ENCODE measurements at places on chromosomes 7 and 10. TPM values are rescaled to one million over a fixed set of nuclear protein-coding genes. Genes with fewer than 3 reads are reported as not detected.

- no peak for DNase-seq
These were observed 72.7 kb downstream of the SLC37A3 start for GRCh38 chr7:140325600-140325999.

DNA sequence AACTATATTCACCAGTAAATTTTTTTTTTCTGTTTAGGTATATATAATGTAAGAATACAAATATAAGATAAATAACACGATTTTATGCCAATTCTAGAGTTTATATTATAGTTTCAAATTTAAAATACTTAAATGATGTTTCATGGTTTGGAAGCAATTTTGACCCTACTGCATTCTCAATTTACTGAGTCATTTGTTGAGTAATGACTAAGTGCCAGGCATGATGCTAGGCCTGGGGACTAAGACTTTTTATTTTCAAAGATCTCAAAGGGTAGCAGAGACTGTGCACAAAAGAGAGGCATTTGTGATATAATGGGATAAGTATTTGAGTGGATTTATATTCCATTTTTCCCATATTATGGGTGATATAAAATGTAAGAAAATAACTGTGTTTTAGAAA is 78.9 kb upstream of the SMIM30 start:
- no peak for DNase-seq

DNA sequence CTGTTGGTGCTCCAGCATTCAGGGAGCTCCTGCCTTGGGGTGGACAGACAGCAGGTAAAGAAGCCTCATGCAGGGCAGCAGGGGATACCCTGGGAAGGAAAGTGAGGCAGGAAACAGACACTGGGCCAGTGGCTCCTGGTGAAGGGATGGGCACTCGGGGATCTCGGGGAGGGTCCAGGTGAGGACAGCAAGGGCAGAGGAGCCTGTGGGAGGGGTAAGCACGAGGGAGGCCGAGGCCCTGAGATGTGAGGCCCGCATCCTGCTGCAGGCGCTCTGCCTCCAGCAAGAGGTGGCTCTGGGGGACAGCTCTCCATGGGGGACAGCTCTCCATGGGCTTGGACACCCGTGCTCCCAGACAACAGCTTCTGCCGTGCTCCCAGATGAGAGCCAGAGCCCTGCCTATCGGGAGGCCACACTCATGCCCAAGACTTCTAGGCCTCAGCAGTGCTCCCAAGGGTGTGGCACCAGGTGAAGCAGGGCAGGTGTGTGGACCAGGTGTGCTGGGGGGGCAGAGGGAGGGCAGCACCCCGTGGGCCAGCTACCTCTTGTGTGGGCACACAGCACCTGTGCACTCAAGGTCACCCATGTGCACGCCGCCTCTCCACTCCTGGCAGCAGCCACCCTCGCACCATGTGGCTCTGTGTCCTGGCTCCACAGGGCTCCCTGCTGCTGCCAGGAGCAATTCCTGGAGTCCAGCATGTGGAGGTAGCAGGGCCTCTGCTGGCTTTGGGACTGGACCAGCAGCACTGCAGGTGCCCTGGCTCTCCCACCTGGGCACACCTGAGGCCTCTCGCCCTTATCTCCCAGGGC is 93.6 kb upstream of the INSIG1 start:
- DNase-seq, result no peak

GRCh38 chr10:29966269-29966668 is 93.1 kb downstream of the JCAD start:
- no peak for DNase-seq

- no peak for DNase-seq
These were observed 401.4 kb downstream of the TNS3 start for GRCh38 chr7:47180516-47180826.

DNA sequence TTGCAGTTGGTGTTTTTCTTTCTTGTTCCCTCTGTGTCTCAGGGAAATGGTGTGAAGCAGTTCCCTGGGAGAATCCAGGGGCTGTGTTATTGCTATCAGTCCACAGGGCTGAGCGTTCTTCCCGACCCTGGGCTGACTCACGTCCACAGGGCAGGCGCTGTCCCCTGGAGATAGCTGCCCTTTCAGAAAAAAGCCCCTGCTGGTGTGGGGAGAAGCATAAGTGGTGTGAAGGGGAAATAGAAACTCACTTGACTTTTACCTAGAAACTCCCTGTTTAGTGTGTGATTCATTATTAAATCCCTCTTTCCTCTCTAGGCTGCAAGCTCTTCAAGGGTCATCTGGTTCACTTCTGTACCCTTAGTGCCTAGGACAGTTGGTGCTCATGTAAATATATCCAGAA is 63.3 kb upstream of the SMNDC1 start:
- DNase-seq, result no peak

GRCh38 chr7:130951303-130951975 is 217.4 kb upstream of the KLF14 start:
- no peak for DNase-seq

GRCh38 chr10:84427903-84428650 is 99.7 kb downstream of the CCSER2 start:
- no peak for DNase-seq

- no peak for DNase-seq
These were observed 314.7 kb upstream of the ZNF32 start for GRCh38 chr10:43963379-43963778.

DNA sequence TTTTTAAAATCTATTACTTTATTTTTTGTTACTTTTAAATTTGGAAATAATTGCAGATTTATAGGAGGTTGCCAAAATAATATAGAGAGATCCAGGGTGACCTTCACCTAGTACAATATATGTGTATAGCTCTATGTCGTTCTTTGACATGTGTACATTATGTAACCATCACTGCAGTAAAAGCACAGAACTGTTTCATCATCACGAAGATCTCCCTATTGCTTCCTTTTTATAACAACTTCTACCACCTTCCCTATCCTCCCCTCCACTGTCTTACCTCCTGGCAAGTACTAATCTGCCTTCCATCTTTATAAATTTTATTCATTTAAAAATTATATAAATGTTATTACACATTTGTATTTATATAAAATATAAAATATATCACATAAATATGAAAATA is 251.0 kb downstream of the AUTS2 start:
- DNase-seq, result no peak

DNA sequence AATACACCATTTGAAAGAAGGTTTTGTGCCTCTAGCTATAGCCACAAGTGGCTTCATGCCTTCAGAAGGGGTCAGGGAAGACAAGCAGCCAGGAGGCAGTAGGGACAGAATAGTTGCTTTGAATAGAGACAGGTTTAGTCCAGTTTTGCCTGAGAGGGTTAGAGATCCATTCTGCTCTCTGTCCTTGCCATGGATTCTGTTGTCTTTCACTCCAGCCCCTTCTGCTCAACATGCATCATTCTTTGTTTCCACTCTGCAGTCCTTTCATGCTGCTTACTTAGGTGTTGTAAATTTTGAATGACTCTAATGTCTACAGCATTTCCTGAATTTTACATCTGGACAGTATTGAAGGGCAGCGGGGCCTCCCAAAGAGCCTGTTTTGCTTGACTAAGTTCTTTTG is 60.3 kb downstream of the CNTNAP2 start:
- DNase-seq, result no peak

- no peak for DNase-seq
These were observed 2.6 kb downstream of the VWC2 start for GRCh38 chr7:49775949-49776443.

DNA sequence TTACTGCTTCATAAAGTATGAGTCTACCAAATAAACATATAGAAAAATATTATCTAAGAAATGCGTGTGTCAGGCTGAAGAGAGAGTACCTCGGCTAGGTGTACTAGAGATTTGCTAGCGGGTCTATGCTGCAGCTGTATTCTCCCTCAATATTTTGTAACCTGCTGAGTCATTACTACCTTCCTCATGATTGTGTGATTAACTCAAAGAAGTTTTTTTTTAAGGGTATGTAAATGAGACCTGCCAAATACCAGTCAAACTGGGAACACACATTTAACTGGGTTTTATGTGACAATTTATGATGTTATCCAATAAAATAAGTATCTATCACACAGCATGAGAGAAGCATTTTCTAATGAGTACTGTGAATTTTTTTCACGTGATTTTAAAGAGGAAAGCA is 180.4 kb downstream of the RNF133 start:
- DNase-seq, result no peak

NPY4R2 gene
- polyA plus RNA-seq, result not detected

FBXL13 gene
- polyA plus RNA-seq, result 0.78 TPM

LBX1 gene
- 9.6 TPM for polyA plus RNA-seq

FZD8 gene
- polyA plus RNA-seq, result 21.9 TPM

GIMAP2 gene
- polyA plus RNA-seq, result 5.4 TPM
